ENCODE measurements at places on chromosomes 1 and 21. TPM values are rescaled to one million over a fixed set of nuclear protein-coding genes. Genes with fewer than 3 reads are reported as not detected.
A peak's percentile ranks its signal among the peaks of the same experiment; 100 is the strongest.

Gene URB2
- 8.2 TPM for polyA plus RNA-seq

Gene ZMYND12
- polyA plus RNA-seq: 0.14 TPM

Gene GNG4
- not detected for polyA plus RNA-seq

Gene GPR89B
- polyA plus RNA-seq: 13.3 TPM

Gene ZC3H12A
- polyA plus RNA-seq: 4.7 TPM

Gene C1QB
- polyA plus RNA-seq: not detected

Gene TTC3
- 139 TPM for polyA plus RNA-seq

Gene GPR61
- 0.45 TPM for polyA plus RNA-seq

Gene NBPF4
- not detected for polyA plus RNA-seq

Gene EPHB2
- not detected for polyA plus RNA-seq

Gene DDAH1
- not detected for polyA plus RNA-seq

Gene SPATA21
- not detected for polyA plus RNA-seq

Gene TCP10L
- 0.28 TPM for polyA plus RNA-seq

Gene SYTL1
- polyA plus RNA-seq: 93.0 TPM

Gene HSD3B1
- polyA plus RNA-seq: not detected

Gene L1TD1
- polyA plus RNA-seq: not detected

Gene RBP7
- polyA plus RNA-seq: not detected

Gene PRKAA2
- not detected for polyA plus RNA-seq

Gene KCNJ15
- polyA plus RNA-seq: not detected

Gene OR6N1
- polyA plus RNA-seq: not detected

Gene ERVH48-1
- 1.0 TPM for polyA plus RNA-seq

- DNase-seq: peak; percentile 40
Observed at GRCh38 chr1:93908394-93909145, 660 bp downstream of the GCLM start.

DNA sequence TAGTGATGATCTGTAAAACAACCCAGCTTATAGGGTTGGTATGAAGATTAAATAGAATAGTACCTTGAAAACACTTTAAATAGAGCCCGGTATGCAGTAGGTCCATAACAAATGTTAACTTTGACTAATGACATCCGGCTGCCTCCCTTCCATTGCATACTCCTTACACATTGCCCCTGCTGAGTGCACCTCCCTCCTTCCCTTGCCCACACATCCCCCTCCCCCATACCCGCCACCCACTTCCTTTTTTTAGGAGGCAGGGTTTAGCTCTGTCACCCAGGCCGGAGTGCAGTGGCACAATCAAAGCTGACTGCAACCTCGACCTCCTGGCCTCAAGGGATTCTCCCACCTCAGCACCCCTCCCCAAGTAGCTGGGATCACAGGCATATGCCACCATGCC, 24.4 kb upstream of the ZC3H12A start:
- DNase-seq: peak; percentile 38

DNA sequence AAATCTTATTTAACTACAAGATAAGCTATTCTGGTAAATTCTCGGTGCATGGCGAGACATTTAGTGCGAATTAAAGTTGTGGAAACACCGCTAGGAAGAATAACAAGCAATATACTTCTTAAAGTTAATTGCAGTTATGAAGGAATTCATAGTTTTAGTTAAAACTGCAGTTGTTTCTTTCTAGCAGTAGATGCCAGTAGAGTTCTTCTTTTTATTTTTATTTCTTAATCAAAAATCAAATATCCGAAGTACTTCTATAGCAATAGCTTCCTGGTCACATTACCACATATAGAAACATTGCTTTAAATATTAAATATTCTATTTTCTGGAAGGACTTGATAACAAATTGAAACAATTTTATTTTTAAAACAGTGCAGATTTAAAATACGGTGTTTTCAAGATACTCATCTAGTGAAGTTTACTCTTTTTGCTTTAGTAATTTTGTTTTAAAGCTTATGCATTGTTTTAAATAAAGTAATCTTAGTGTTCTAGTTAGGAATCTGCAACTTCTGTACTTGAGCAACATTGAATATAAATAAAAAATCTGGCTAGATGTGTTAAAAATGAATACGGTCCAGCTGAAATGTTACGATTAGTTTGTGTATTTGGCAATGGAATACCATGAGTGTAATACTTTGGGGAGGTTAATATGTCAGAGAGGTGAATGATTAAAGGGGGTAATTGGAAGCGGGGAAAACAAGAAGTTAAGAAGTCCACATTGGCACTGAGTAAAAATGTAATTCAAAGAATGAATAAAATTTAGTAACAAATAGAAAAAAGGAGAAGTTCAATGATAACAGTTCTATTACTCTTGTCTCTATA, 2.7 kb upstream of the PRKACB start:
- peak; percentile 22 for DNase-seq

GRCh38 chr1:230167419-230167852, 100.4 kb downstream of the GALNT2 start:
- no peak for DNase-seq

DNA sequence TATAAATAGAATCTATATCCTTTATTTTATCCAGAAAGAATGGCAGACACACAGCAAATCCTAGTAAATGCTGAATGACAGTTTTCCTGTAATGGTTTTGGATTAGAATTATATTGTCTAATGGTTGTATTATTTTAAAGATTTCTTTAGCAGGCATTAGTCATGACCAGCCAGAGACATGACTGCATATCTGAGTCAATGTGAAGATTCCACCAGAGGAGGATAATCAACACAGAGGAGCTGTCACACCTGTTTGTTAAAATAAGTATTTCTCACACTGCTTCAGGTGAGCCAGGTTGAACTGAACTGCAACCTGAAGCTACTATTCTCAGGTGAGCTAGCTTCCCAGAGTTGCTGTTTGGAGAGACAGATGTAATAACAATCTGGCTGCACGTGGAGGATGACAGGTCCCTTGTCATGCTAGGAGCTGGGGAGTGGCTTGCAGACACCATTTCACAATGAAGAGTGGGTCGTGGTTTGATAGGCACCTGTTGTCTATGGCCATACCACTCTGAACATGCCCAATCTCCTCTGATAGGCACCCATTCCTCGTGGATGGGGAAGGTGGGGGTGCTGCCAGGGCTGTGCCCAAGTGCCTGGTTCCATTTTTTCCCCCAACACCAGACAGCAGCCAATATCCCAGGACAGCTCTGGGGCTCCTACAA, 94.3 kb downstream of the KCNJ6 start:
- no peak for DNase-seq

GRCh38 chr1:184190616-184191015, 139.1 kb downstream of the TSEN15 start:
- DNase-seq: no peak

DNA sequence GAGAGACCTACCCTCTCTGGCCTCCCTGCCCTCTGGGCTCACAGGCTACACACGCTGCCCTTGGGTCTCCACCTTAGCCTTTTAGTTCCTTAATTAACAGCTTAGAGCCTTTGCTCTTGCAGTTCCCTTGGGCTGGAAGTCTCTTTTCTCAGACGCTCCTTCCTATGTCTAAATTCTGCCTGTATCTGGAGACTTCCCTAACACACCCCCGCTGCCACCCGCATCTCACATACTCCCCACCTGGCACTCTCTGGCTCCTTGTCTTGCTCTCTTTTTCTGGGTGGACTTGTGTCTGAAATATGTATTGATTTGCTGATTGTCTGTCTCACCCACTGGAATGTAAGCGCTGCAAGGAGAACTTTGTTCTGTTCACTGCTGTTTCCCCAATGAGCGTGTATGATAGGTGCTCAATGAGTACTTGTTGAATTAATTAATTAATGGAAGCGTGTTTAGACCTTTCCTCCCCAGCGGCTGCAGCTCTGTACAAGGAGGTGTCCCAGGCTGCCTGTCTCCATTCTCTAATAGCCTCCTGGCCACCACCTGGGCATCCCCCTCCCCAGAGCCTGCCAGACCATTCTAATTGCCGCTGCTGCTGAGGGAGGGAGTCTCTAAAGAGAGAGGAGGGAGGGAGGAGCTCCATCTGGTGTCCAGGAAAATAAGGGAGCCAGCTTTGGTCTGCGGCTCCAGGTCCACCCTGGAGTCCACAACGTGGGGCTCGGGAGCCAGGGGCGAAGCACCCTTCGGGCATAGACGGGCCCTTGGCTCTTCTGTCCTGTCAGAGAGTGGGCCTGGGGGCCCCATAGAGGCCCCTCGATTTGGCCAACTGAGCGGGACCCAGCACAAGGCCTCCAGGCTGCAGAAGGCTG, 95.4 kb downstream of the RNF220 start:
- no peak for DNase-seq

DNA sequence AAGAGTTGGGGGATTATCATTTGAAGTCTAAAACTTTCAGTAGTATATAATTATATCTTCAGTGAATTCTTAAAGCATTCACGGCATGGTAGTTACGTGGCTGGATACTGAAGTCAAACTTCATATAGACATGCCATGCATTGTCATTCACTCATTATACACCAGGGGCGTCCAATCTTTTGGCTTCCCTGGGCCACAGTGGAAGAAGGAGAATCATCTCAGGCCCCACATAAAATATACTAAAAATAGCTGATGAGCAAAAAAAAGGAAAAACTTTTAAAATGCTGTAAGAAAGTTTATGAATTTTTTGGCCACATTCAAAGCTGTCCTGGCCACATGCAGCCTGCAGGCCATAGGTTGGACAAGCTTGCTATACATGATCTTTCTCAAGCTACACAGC, 43.8 kb downstream of the DENND1B start:
- DNase-seq: no peak

DNA sequence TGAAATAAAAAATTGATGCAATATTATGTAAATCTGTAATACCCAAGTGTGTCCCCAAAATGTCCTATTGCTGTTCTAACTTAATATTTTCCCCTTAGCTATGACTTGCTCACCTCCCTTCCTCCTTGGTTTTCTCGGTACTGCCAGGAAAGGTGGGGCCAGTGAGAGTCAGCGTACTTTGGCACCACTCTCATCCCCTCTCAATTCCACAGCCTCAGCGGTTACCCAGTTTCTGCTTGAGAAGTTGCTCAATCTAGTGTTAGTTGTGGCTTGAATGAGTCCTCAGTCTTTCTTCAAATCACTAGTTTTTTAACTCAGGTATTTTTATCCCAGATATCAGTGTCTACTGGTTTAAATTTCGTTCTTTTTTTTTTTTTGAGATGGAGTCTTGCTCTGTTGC, 32.3 kb downstream of the BCAS2 start:
- no peak for DNase-seq

- no peak for DNase-seq
Observed at GRCh38 chr1:248822148-248823032, 3.3 kb downstream of the SH3BP5L start.

GRCh38 chr1:72489801-72490200, 207.5 kb upstream of the NEGR1 start:
- DNase-seq: no peak

GRCh38 chr21:21232320-21232719, 234.1 kb downstream of the NCAM2 start:
- DNase-seq: no peak

GRCh38 chr1:95179205-95179986, 54.6 kb upstream of the RWDD3 start:
- no peak for DNase-seq

- DNase-seq: no peak
Observed at GRCh38 chr1:58926152-58926551, 142.3 kb upstream of the JUN start.

DNA sequence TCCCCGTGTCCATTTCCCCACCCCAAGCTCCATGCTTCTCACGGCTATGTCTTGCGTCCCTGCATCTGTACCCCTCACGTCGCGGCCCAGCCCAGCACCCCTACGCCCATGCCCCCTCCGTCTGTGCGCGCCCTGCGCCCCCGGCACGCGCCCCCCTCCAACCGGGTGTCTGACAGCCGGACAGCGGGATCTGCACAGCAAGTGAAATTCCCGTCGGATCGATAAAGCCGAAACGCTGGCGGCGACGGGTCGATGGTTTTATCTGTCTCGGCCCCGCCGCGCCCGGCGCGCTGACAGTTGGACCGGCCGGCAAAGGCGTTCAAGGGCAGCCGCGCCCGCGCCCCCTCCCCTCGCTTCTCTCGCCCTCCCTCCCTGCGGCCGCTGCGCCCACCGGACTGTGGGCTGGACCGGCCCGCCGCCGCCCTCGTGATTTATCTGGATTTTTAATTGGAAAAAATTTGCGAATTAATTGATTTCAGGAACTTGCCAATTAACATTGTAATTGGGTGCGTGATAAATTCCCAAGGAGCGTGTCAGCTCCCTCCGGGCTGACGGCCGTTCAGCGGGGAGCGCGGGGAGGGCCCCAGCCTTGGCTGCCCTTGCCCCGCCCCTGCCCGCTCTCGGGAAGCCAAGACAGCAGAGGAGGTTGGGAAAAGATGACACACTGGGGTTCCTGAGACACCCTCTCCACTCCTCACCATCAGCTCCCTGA, 57.1 kb downstream of the TMEM53 start:
- no peak for DNase-seq

GRCh38 chr21:32993894-32994293, 31.8 kb upstream of the OLIG2 start:
- DNase-seq: no peak

GRCh38 chr21:44854664-44855446, 18.6 kb downstream of the PTTG1IP start:
- DNase-seq: no peak

- no peak for DNase-seq
Observed at GRCh38 chr1:70353601-70354331, 756 bp downstream of the ANKRD13C start.

DNA sequence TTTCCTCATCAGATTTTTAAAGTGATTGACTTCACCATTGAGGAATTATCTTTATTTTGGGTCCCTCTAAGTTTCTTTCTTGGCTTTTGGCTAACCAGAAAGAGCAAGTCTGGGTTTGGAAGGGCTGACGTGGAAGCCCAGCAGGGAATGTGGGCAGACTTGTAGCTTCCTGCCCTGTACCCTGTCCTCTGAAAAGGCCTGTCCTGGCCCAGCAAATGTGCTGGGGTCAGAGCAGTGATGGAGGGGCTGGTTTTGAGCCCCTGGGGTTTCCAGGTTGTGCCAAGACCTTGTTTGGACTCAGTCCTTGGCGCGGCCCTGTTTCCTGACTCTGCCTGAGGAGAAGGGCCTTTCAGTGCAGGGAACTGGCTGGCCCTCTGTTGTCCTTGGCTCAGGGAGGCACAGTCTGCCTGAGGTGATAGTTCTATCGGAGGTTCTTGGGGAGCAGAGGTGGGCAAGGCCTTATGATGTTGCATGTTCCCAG, 72.1 kb downstream of the UCK2 start:
- no peak for DNase-seq

DNA sequence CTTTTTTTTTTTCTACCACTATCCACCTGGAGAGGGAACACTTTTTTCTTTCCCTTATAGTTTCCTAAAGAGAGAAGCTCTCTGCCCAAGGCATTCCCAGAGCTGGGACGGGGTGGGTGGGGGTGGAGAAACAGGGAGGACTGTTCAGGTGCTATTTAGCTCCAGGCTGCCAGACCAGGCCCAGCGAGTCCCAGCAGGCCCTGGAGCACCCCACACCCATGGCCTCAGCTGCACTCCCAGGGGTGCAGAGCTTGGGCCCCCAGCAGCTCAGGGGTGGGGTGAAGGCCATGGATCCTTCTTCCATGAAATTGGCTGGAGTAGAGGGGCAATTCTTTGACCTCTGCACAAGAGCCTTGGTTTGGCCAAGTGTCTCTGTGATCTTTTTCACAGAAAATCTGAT, 4.1 kb downstream of the ETV3L start:
- no peak for DNase-seq

GRCh38 chr1:160078512-160079195, 2.7 kb upstream of the KCNJ9 start:
- DNase-seq: peak; percentile 53

- no peak for DNase-seq
Observed at GRCh38 chr1:67952071-67952470, 98.4 kb downstream of the DIRAS3 start.
